G401 (cell line): ENCODE measurements at places on chromosomes 16 and 17. TPM values are rescaled to one million over a fixed set of nuclear protein-coding genes. Genes with fewer than 3 reads are reported as not detected.

SMIM36 gene
- total RNA-seq, result not detected in 2 replicates

C17orf100 gene
- 2.5 and 2.8 TPM in 2 replicates for total RNA-seq

CES3 gene
- 3.8 and 4.9 TPM in 2 replicates for total RNA-seq

KRT14 gene
- total RNA-seq, result not detected in 2 replicates

MRPS23 gene
- 39.2 and 60.7 TPM in 2 replicates for total RNA-seq

PRRT2 gene
- 4.7 and 6.2 TPM in 2 replicates for total RNA-seq

SHCBP1 gene
- total RNA-seq, result 11.1 and 30.9 TPM in 2 replicates

NUTF2 gene
- total RNA-seq, result 419 and 444 TPM in 2 replicates

DNAI2 gene
- total RNA-seq, result not detected in 2 replicates

TPSG1 gene
- not detected in 2 replicates for total RNA-seq

SEPTIN12 gene
- total RNA-seq, result not detected in 2 replicates

CREBBP gene
- 6.2 and 8.6 TPM in 2 replicates for total RNA-seq

SDR42E2 gene
- not detected in 2 replicates for total RNA-seq

RAD51C gene
- total RNA-seq, result 81.2 and 112 TPM in 2 replicates

METTL9 gene
- 288 and 334 TPM in 2 replicates for total RNA-seq

CACNB1 gene
- 6.4 and 7.6 TPM in 2 replicates for total RNA-seq

SCARF1 gene
- total RNA-seq, result 0.71 and 3.4 TPM in 2 replicates

SCIMP gene
- not detected in 2 replicates for total RNA-seq

KRTAP4-3 gene
- total RNA-seq, result not detected in 2 replicates

SNRNP25 gene
- total RNA-seq, result 53.9 and 57.0 TPM in 2 replicates

AANAT gene
- total RNA-seq, result not detected in 2 replicates

OR1F1 gene
- total RNA-seq, result not detected in 2 replicates

SCN4A gene
- not detected in 2 replicates for total RNA-seq

CAVIN1 gene
- 755 and 829 TPM in 2 replicates for total RNA-seq

VMO1 gene
- not detected in 2 replicates for total RNA-seq

MPDU1 gene
- 151 and 157 TPM in 2 replicates for total RNA-seq

CSH1 gene
- total RNA-seq, result not detected in 2 replicates

IRX5 gene
- total RNA-seq, result not detected in 2 replicates

NUDT21 gene
- total RNA-seq, result 106 and 165 TPM in 2 replicates

KCNH4 gene
- not detected in 2 replicates for total RNA-seq

ITGB3 gene
- not detected in 2 replicates for total RNA-seq

IQCK gene
- 5.6 and 6.6 TPM in 2 replicates for total RNA-seq

UMOD gene
- total RNA-seq, result not detected in 2 replicates

TBKBP1 gene
- 18.9 and 32.5 TPM in 2 replicates for total RNA-seq

TEKT5 gene
- total RNA-seq, result not detected in 2 replicates

CDH3 gene
- 0.10 TPM in 1 of 2 replicates, not detected in the other for total RNA-seq

ABCC3 gene
- not detected in 2 replicates for total RNA-seq

EFCAB5 gene
- total RNA-seq, result 0.06 and 0.07 TPM in 2 replicates

FOXC2 gene
- 7.0 and 7.6 TPM in 2 replicates for total RNA-seq

CDRT15 gene
- total RNA-seq, result not detected in 2 replicates

KSR1 gene
- total RNA-seq, result 2.7 and 6.0 TPM in 2 replicates

GAN gene
- total RNA-seq, result 4.7 and 5.1 TPM in 2 replicates

OR3A3 gene
- not detected in 2 replicates for total RNA-seq

KRTAP4-5 gene
- not detected in 2 replicates for total RNA-seq

DHRS7C gene
- total RNA-seq, result not detected in 2 replicates

ABCA9 gene
- total RNA-seq, result not detected in 2 replicates

KRT31 gene
- not detected in 2 replicates for total RNA-seq

FSCN2 gene
- total RNA-seq, result 0.80 and 1.4 TPM in 2 replicates
